Activated CD4-positive, alpha-beta T cell treated with anti-CD3 and anti-CD28 coated beads, Interleukin-2, amount 10 ng/mL, durations not matched to agents 24 days and 14 days (primary cell): ENCODE measurements at places on chromosomes 2 and 18. TPM values are rescaled to one million over a fixed set of nuclear protein-coding genes. Genes with fewer than 3 reads are reported as not detected.

OSBPL1A gene
- total RNA-seq, result 3.1 and 3.5 TPM in 2 replicates

RAB6C gene
- total RNA-seq, result not detected in 2 replicates

CDCA7 gene
- 116 and 118 TPM in 2 replicates for total RNA-seq

NFATC1 gene
- 105 and 107 TPM in 2 replicates for total RNA-seq

CXCR1 gene
- total RNA-seq, result not detected in 2 replicates

PARD6G gene
- total RNA-seq, result 0.40 and 0.47 TPM in 2 replicates

DNA sequence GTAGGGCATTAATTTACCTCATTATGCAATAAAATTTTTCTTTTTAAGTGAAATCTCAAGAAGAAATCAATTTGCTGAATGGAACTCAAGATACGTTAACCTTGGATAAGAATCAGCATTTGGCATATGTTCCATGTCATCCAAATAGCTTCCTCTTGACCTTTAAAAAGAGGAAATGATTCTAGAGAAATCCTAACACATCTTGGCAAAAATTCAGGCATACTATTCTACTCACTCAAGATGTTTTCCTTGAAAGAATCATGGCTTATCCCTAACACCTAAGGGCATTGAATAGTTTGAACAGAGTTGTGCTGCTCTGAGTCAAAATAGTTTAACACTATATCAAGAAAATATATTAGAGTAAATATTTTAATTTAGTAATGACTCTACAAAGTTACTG lies 678.0 kb downstream of the EPHA4 start:
- no peak for DNase-seq

DNA sequence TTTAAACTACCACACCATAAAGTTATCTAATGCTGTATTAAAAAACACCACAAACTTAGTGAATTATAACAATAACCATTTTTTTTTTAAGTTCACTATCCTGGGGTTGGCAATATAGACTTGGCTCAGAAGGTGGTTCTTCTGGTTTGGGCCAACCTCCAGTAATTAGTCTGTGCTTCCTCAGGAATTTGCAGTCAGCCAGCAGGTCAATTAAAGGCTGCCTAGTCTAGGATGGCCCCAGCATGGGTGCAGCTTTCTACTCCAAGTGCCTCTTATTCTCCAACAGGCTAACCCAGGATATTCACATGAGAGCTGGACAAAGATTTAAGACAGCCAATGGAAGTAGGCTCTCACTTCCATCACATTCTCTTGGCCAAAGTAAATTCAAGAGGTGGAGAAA lies 379.1 kb upstream of the FIGN start:
- no peak for DNase-seq

GRCh38 chr18:62118328-62118727 lies 68.5 kb downstream of the PIGN start:
- no peak for DNase-seq
